ENCODE measurements at places on chromosomes 3 and 15.

DNA sequence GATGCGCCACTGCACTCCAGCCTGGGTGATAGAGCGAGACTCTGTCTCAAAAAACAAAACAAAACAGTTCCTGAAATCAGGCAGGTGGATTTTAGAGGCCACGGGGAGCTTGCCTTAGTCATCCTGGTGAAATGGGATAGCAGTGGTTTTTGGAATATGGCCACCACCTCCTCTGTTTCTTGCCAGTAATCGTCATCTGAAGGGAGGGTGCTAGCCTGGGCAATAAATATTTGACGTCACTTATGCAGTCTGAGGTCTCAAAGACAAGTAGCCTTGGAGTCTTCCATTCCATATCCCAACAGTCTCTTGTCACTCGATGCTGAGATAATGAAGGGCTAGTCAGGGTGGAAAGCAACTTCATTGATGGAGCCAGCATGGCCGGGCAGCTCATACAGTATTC is 55.2 kb downstream of the KCNAB1 start:
- DNase-seq, result no peak

DNA sequence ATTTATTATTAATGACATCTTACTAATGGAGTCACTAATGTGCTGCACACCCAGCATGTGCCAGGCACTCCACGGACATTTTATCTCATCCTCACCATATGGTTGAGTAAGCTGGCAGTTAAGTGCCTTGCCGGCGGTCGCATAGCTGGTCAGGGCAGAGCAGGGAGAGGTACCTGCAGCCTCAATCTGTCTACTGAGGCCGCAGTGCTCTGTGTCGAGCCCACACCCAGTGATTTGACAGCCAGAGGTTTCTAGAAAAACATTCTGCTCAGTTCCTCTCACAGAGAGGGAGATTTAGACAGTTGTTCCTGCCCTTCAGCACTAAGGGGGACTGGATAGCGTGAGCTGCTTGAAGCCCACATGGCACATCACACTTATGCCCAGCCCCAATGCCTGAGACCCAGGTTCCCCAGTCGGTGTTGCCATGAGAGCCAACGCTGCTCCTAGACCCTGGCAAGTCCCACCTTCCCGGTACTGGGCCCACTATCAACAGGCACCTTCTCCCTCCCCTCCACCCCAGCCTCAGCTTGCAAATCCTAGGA is 2.6 kb downstream of the LIPC start:
- no peak for DNase-seq

GRCh38 chr3:8574670-8575322 is 69.8 kb downstream of the SSUH2 start:
- no peak for DNase-seq

- no peak for DNase-seq
These were observed 54.2 kb upstream of the RBMS3 start for GRCh38 chr3:29226706-29227105.

DNA sequence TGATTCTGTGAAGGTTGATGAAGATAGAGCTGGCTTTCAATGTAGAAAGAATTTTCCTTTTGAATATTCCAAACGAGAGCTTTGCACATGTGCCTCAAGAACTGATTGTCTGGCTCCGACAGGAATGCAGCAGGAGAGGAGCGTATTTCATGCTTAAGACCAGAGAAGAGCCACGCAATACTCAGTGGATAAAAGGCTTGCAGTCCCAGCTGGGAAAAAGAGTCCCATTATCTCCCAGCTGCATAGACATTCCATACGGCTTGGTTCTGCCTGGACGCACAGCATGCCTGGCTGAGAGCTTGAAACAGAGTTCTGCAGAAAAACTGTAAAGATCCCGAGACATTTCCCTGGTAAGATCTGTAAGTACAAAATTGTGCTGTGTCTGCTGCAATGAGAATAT is at the start of gene CNTN6:
CNTN6 (plus strand) TSS at position 254 of the 400 bp plus-strand sequence. CDS start 54,985 bp downstream, outside the sequence.
- DNase-seq, result no peak

DNA sequence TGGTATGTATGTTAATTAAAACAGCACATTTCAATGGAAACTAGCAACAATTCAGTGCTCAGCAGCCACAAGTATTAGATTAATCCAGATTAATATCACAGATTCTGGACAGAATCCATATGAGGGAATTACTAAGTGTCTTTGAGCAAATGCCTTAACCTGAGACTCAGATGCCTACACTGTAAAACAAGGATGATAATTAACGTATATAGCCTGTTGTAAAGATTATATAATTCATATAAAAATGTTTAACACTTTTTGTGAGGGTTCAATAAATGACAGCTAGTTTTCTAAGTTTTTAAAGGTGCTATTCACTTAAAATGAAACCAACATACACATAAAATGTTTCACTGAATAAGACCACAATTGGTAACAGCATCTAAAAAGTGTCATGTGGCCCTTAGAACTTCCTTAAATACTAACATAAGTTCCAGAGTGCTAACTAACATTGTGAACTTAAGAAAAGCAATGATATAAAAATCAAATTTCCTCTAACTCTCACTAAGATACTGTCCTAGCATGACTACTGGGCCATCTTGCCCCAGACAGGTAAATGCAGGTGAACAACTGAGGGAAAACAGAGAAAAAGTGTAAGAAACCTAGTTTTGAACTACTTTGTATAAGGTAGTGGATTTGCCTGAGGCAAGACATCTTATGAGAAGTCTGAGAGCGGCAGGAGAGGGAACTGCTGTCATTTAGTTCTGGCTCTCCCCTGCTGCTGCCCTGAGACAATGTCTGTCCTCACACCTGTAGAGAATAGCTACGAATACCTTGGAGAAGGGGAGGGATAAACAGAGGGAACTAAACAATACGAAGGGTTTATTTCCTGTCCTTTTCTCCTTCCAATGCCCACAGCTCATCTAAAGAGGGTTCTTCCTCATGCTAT is 151.3 kb downstream of the ADAM10 start:
- no peak for DNase-seq

DNA sequence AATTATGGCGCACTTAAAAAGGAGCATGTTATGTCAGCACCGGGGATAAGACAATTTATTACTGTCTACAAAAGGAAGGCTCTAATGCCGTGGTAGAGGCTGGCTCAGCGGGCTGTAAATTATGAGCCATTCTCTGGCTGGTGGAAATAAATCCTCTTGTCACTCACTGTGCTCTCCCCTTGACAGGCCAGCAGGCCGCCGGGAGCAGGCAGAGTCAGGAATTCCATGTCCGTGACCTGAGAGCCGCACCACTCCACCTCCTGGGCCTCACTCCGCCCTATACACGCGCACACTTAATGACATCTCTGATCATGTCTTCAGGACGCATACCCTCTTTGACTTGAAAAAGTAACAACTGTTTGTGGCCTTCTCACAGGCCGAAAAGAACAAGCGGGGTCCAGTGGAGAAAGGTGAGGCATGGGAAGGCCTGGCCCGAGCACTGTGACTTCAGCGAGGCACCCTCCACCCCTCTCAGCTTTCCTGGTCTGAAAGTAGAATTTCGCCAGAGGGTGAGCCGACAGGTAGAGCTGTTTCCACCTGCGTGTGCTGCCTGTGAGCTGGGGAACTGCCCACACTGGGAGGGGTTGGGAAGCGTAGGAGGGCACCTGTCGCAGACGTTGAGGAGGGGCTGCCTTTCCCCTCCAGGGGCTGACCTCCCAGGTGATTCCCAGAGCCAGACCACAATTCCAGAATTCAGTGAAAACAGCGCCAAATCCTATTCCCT is 13.2 kb upstream of the PCSK6 start:
- DNase-seq, result no peak

DNA sequence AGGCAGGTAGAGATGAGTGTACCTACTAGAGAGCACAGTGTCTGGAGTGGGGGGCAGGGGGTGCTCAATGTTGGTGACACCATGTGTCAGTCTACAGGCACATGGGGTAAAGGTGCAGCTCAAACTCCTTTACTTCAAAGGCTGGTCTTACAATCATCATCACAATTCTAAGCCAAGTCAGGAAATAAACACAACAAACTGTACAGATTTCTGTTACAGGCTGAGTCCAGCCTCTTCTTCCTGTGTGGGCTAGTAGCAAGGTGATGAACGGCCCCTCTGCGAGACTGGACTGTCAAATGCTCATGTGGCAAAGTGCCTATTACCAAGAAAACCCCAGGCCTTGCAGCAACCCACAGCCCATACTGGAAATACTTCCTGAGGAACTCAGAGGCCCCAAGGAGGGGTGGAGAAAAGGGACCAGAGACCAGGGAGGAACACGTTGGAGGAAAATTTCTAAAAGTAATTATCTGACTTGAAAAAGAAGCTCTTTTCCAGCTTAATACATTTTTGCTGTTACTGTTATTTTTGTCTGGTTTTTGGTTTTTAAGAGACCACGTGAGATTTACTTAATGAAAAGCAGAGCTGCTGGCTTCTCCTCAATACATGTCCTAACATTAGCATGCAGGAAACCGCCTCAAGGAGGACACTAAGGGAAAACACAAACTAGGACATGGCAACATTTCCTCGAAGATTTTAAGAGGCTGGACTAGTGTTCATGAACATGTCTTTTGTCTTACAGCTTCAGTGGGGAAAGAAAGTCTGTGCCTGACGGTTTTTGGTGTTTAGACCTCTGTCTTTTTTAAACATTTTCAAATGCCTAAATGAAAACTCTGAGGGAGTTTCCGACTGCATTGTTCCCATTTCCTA is 29.5 kb downstream of the TBC1D2B start:
- no peak for DNase-seq

- DNase-seq, result no peak
These were observed 21.2 kb downstream of the TFG start for GRCh38 chr3:100730524-100730923.

- no peak for DNase-seq
These were observed 243.2 kb upstream of the NR2F2 start for GRCh38 chr15:96087180-96087884.

DNA sequence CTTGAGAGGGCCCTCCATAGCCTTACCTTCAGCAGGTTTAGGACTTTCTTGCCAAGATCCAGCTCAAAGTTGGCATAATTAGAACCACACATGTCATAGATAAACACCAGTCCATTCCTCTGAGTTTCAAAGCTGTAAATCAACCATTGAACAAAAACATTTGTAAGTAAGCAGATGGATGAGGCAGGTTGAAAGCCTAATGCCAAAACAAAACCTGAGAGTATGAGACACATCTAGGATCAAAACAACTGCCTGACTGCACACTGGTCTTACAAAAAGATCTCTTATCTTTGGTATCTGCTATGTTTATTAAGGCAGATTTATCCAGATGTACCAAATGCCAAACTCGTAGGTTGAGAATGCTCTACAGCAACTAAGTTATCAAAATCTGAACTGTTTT is 61.9 kb downstream of the PTPN9 start:
- no peak for DNase-seq

- DNase-seq, result no peak
These were observed 58.0 kb downstream of the GABRG3 start for GRCh38 chr15:27028858-27029477.

Measured in germinal center (tissue), 1 donor.